ENCODE measurements at places on chromosomes 1 and 21. TPM values are rescaled to one million over a fixed set of nuclear protein-coding genes. Genes with fewer than 3 reads are reported as not detected.

DNA sequence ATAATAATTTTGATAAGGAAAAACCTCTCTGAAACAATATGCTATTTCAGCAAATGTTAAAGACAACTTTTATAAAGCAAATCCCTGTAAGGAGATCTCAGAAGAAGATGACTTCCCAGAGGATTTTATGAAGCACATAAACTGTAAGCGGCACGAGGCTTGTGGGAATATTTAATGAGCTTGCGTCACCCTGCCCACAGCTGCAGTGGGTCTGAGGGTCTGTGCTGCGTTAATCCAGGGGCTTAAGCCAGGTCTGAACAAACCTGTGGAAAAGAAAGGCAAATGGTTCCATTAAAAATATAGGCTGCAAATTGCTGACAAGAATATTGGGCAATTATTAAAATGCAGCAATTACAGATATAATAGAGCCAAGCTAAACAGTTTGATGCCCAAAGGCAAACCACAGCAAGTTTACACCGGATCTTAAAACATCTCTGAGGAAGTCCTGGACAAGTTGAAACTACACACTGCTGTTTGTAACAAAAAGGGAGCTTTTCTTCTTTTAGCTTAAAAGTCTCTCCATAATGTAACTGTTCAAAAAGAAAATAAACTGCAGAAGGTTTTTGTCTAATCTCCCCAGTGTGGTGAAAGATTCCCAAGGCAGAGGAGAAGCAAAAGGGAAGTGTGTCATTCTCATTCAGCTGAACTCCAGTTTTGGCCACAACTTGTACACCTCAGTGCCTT is 21.8 kb downstream of the TGFBR3 start:
- no peak for DNase-seq

DNA sequence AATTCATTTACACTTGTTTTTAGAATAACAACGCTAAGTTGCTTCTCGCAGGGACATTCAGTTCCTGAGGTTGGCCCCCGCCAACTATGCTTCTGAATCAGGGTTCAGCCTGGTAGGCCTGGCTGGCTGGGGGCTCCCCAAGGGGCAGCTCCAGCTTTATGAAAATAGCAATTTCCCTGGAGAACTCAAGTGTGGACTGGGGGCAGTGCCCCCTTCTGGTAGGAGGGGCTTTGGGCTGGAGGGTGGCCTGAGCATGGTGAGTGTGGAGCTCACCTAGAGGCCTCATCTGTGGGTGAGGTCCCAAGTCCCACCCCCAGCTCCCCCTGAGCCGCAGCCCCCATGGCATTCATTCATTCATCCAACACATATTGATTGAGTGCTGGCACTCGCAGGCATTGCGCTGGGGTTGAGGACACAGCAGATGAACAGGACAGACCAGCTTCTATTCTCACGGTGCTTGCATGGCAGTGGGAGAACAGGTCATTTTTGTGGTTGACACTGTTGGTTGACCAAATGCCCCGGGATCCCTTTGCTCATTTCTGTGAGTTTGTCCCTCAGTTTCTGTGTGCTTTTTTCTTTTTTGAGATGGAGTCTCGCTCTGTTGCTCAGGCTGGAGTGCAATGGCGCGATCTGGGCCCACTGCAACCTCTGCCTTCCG is 79.2 kb downstream of the UBIAD1 start:
- no peak for DNase-seq

DNA sequence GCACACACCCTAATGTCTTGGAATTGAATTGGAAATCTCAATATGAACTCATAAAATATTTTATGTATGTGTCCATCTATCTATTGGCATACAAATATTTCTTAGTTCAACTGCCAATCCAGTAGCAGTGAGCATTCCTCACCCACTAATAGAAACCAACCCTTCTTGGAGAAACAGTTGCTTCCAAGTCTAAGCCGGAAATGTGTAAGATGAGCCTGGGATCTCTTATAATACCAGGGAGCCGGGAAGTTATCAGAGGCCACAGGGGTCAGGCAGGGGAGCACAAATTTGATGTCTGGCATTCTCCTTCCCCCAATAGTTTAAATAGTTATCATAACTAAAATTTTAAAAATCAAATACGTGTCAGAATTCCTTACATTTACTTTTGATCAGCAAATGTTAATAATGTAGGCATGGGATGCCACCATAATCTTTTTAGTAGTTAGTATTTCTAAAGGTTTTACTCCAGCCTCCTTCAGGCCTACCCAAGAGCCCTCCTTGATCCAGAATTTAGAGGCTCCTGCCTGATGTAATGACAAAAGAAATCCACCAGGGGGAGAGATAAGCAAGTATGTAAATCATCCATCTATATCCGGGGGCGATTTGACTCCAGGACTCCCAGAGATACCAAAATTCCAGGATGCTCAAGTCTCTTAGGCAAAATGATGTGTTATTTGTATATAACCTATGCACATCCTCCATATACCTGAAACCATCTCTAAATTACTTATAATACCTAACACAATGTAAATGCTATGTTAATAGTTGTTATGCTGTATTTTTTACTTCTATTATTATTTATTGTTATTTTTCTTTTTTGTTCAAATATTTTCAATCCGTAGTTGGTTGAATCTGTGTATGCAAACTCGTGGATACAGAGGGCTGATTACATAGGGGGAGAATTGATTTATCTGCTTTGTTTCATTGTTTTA is 218.7 kb upstream of the COA6 start:
- peak; percentile 8 for DNase-seq

- no peak for DNase-seq
These were observed 1.3 kb downstream of the INAVA start for GRCh38 chr1:200895801-200896530.

DNA sequence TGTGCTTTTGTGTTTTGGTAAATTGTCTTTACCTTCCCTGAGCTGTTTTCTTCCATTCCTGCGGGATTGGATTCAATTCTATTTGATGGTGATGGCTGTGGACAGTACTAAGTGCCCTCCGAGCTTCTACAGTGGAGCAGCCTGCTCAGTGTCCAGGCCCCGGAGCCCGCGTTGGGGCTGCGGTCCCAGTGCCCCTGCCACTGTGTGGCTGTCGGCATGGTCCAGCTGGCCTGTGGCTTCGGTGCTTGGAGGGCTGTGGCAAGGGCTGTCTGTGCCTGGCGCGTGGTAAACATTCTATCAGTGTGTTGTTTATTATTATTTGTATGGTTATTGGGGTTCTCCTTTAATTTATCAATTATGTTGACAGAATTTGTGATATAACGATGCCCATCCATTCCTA is 109.1 kb upstream of the COL6A1 start:
- no peak for DNase-seq

The NOL9 gene
- 14.8 TPM for polyA plus RNA-seq

The RAP1A gene
- polyA plus RNA-seq, result 85.6 TPM

The AKR7A3 gene
- polyA plus RNA-seq, result 0.64 TPM

The HAO2 gene
- polyA plus RNA-seq, result 114 TPM

The FAM151A gene
- 39.1 TPM for polyA plus RNA-seq

Measured in right renal cortex interstitium (tissue), 3 donors.